Activated CD4-positive, CD25-positive, alpha-beta regulatory T cell treated with anti-CD3 and anti-CD28 coated beads, Interleukin-2, amount 50 U/mL, for 24 hours (primary cell): ENCODE measurements at places on chromosomes 16 and 17.

- no peak for ATAC-seq
Measured at GRCh38 chr17:20565711-20566110, 13.8 kb upstream of the CDRT15L2 start.

- no peak for ATAC-seq
Measured at GRCh38 chr16:81641395-81642106, 137.5 kb upstream of the PLCG2 start.

- no peak for ATAC-seq
Measured at GRCh38 chr17:58304750-58305486, 23.7 kb downstream of the TSPOAP1 start.

- ATAC-seq: no peak
Measured at GRCh38 chr16:24747441-24747840, 18.0 kb downstream of the TNRC6A start.

- no peak for ATAC-seq
Measured at GRCh38 chr16:28585674-28586073, 11.2 kb downstream of the SULT1A2 start.

GRCh38 chr17:63275971-63276745 lies 169.9 kb downstream of the CYB561 start:
- ATAC-seq: no peak

DNA sequence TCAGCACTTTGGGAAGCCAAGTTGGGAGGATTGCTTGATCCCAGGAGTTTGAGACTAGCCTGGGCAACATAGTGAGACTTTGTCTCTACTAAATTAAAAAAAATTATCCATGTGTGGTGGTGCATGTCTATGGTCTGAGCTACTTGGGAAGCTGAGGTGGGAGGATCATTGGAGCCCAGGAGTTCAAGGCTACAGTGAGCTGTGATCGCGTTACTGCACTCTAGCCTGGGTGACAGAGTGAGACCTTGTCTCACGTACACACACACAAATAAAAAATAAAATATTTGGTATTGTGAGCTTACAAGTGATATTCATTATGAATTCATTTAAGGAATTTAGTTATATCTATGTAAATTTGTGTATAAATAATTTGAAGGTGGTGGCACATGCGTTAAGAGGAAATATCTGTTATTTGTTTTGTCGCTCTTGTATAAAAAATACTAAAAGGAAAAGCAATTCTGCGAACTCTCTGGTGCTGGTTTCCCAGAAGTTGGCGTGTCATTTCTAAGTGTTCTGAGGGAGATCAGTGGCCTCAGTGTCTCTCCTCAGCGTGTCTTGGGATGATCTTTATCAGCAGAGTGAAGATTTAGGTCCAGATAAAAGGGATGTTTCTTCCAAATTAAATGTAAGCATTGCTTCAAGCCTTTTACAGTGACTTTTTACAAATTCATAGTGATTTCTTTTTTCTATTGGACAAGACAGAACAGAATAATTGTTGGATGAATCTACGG lies 187.6 kb downstream of the FTO start:
- ATAC-seq: no peak
